GM23338 (cell line): ENCODE measurements at places on chromosomes 1 and 21. TPM values are rescaled to one million over a fixed set of nuclear protein-coding genes. Genes with fewer than 3 reads are reported as not detected.

SPRR4 gene
- total RNA-seq: not detected in 2 replicates

DNA sequence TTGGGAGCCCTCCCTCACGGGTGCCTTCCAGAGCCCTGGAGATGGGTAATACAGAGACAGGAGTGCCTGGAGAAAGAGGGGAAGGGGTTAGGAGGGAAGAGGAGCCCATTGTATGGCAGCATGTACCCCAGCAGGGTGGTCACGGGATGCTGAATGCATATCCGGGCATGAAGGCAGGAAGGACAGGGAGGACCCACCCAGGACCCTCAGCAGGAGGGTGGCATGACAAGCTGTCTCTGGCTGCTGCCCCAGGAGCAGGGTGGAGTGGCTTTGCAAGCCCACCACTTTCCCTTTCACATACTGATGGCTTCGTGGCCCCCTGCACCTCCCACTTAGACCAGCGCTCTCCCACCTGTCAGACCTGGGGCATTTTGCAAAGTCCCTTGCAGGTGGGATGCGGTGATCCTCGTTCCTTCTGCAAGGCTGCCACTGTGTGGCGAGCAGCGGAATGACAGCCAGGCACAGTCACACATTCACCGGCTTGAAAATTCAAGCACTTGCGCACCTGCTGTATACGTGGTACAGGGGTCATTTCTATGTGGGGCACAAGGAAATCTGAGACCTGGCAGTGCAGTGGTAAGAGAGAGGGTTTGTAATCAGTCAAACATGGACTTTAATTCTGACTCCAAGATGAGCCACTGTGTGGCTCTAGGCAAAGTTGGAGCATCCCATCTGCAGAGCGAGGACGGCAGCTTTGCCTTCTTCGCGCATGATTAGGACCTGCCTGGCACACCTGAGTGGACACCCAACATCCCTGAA, 53.2 kb upstream of the TMEM51 start:
- DNase-seq: peak; percentile 87

INPP5B gene
- 19.8 and 29.1 TPM in 2 replicates for total RNA-seq

GRCh38 chr1:111585447-111586086, 34.0 kb upstream of the RAP1A start:
- no peak for DNase-seq

GRCh38 chr1:226598455-226598849, 49.9 kb downstream of the STUM start:
- DNase-seq: no peak

DNA sequence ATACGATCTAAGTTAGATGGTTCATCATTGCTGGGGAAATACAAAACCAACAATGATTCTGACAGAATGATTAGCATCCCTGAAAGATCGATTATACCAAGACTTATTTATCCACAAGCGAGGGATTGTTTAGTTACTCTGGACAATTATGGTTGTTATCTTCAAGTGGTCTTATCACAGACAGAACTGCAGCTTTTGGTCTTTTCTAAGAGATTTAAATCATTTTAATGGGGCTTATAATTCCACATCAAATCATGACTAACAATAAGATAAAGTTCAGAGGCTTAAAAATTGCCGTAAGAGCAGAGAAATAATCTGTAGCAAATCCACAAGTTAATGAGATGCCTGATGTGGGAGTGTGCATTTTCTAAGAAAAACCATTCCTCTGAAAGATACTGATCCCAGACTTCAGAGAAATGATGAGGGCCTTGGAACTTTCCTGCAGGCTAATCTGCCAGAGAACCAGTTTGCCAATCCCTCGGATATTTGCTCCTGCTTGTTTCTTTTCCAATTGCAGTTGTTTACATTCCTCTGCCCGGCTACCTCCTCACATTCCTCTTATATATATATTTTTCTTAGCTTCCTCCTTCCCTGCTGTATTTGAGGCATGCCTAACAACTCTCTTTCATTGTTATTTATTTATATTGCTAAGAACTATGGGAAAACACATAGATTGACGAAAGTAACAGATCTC, 134.8 kb downstream of the BACH1 start:
- DNase-seq: no peak

- DNase-seq: no peak
Measured at GRCh38 chr21:41650526-41651145, 116.2 kb downstream of the RIPK4 start.

GRCh38 chr1:7261490-7261889, 476.2 kb downstream of the CAMTA1 start:
- peak; percentile 42 for DNase-seq

GRCh38 chr1:31412732-31413404, at the start of gene SERINC2:
Gene SERINC2, plus strand, starts transcription at chr1:31413213. Its CDS starts 53 bp downstream, at chr1:31413266.
- DNase-seq: peak; percentile 84

GRCh38 chr21:21807598-21807903, 809.3 kb downstream of the NCAM2 start:
- DNase-seq: no peak

GRCh38 chr1:245232931-245233330, 78.1 kb downstream of the KIF26B start:
- no peak for DNase-seq

GRCh38 chr1:240527086-240527485, 84.9 kb downstream of the GREM2 start:
- no peak for DNase-seq

DNA sequence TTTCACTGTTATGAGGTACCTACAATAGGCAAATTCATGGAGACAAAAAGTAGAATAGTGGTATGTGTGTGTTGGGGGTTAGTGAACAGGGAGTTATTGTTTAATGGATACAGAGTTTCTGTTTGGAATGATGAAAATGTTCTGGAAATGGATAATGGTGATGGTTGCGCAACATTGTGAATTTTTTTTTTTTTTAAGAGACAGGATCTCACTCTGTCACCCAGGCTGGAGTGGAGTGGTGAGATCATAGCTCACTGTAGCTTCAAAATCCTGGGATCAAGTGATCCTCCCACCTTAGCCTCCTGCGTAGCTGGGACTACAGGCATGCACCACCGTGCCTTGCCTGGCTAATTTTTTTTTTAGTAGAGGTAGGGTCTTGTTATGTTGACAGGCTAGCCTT, 34.5 kb upstream of the TRABD2B start:
- DNase-seq: no peak

GRCh38 chr1:167766538-167766937, 44.8 kb downstream of the MPZL1 start:
- DNase-seq: no peak

GRCh38 chr1:71778940-71779339, 503.4 kb downstream of the NEGR1 start:
- peak; percentile 21 for DNase-seq

DNA sequence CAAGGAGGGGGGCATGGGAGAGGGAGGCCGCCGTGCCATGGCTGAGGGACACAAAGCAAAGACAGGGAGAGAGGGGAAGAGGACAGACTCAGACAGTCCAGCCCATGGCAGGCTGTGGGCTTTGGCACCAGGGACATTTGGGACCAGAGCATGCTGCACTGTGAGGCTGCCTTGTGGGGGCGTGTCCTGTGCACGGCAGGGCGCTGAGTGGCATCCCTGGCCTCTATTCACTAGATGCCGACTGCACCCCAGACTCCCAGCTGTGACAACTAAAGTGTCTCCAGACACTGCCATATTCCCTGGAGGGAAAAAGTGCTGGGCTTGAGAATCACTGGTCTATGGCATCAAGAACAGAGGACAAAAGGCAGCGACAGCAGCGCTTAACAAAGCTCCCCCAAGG, 18.6 kb upstream of the PRDM15 start:
- peak; percentile 40 for DNase-seq

DNA sequence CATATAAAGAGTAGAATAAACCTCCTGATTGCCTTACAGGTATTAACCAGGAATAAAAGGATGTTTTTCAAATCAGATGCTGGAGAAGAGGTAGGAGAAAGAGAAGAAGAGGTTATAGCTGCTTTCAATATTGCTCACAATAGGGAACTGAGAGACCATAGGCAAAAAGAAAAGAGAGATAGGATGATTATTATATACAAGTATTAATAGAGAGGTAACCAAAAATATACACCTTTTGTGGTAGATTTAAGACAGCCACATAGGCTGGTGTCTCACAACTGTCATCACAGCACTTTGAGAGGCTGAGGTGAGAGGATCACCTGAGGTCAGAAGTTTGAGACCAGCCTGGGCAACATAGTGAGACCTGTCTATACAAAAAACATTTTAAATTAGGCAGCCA, 119.7 kb downstream of the PSMG1 start:
- DNase-seq: no peak

DNA sequence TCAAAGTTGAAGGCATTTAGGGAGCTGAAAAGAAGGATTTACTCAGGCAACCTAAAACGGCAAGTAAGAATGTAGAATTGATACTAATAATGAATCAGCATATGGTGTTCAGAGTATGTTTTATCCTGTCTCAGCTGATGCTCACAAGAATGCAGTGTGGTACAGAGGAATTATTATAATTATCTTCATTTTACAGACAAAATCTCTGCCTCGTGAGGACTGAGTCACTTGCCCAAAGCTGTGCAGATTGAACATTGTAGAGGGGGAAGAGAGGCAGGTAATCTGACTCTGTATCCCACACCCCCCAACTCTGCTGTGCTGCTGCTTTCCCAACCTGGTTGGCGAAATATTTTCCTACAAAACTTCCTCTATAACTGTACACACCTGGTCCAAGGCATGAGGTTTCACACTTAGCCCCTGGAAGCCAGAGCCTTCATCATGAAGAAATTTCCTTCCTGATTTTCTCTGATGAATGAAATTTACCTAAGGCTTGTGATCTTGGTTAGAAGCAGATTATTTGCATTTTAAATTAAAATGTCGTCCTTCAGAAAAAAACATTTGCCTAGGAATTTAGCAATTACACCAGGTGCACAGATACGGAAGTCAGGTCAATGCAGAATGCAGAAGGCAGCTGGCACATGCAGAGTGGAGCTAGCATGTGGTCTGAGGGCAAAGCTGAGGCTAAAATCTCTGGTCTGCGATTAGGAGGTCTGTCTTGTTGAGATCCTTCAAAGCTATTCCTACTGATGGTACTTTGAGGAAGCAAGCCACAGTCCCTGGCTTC, 52.8 kb downstream of the DPT start:
- no peak for DNase-seq

- DNase-seq: no peak
Measured at GRCh38 chr1:10912441-10912840, 100.0 kb upstream of the TARDBP start.

- DNase-seq: peak; percentile 74
Measured at GRCh38 chr1:14915356-14916054, 238.0 kb upstream of the TMEM51 start.

- no peak for DNase-seq
Measured at GRCh38 chr1:1956101-1956500, 37.0 kb upstream of the TMEM52 start.

RPE65 gene
- total RNA-seq: not detected in 2 replicates

- no peak for DNase-seq
Measured at GRCh38 chr1:215052256-215053015, 30.1 kb upstream of the KCNK2 start.

GRCh38 chr1:93814059-93814794, 64.8 kb downstream of the DNTTIP2 start:
- DNase-seq: peak; percentile 87

- no peak for DNase-seq
Measured at GRCh38 chr1:239678181-239678580, 291.8 kb downstream of the CHRM3 start.

OR2L2 gene
- total RNA-seq: 0.07 TPM in 1 of 2 replicates, not detected in the other

DNA sequence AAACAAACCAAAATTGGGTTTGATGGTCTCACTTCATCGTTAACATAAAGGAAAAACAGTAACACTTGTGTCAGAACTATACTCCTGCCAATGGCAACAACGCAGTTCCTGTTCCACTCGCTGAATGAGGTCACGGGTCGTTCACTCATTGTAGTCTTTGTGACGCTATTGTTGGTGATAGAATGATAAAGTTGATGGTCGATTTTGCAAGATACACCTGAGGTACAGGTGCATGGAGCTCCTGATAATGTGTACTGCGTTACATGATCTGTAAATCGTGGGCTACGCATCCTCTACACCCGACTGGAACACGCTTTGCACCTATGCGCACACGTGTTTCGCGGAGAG, 391 bp upstream of the CENPS start:
- no peak for DNase-seq

- peak; percentile 85 for DNase-seq
Measured at GRCh38 chr1:27575840-27576331, 28.1 kb downstream of the AHDC1 start.

- DNase-seq: peak; percentile 59
Measured at GRCh38 chr1:204578867-204579664, 62.9 kb downstream of the MDM4 start.

- no peak for DNase-seq
Measured at GRCh38 chr21:27555996-27556395, 589.1 kb upstream of the ADAMTS5 start.

DNA sequence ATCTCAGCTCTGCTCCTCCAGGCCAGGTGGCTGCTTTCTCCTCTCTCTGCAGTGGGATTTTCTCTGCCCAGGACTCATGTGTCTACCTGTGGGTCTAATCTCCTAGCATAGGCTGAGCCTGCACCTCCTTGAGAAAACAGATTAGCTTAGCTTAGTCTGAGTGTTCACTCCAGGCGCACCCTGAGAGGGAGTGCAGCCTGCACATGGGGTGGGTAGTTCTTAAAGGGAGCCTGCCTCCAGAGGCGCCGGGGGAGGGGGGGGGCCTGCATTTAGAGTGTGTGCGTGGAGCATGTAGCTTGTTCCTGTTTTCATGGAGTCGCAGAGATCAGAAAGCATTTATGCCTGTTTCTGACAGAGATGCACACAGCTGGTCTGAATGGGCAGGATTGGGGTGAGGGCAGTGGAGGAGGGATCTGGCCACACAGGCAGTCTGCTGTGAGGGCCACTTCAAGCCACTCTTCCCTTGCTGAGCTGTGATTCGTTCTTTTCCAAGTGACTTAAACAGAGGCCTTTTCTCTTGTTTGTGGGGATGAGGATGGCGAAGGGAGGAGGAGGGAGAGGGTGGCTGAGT, 45.2 kb downstream of the GALNT2 start:
- peak; percentile 48 for DNase-seq

- no peak for DNase-seq
Measured at GRCh38 chr21:16013570-16013969, 283.8 kb downstream of the USP25 start.

GRCh38 chr1:82161700-82162141, 361.0 kb downstream of the ADGRL2 start:
- no peak for DNase-seq

GRCh38 chr1:116268211-116268610, 104.8 kb upstream of the ATP1A1 start:
- no peak for DNase-seq

- DNase-seq: peak; percentile 48
Measured at GRCh38 chr21:16309250-16309971, 579.6 kb downstream of the USP25 start.

HMGCL gene
- total RNA-seq: 13.7 and 16.9 TPM in 2 replicates

REN gene
- not detected in 2 replicates for total RNA-seq

DNA sequence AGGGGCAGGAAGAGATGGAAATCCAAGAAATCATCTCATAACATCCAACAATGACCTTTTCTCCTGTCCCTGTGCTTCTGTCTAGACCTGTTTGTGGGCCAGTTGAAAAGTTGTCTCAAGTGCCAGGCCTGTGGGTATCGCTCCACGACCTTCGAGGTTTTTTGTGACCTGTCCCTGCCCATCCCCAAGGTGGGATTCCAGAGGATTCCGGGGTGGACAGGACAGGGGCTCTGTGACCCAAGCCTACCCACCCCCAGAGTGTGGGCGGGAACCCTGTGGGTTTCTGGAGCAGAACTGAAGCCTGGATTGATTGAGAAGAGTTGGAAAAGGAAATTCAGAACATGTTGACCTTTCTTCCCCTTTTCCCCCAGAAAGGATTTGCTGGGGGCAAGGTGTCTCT, 2.4 kb upstream of the PPOX start:
- DNase-seq: no peak

GRCh38 chr1:179923029-179923428, 31.6 kb upstream of the CEP350 start:
- DNase-seq: no peak
